NCI-H2029 (cell line): ENCODE measurements at places on chromosomes 5 and 9.

DNA sequence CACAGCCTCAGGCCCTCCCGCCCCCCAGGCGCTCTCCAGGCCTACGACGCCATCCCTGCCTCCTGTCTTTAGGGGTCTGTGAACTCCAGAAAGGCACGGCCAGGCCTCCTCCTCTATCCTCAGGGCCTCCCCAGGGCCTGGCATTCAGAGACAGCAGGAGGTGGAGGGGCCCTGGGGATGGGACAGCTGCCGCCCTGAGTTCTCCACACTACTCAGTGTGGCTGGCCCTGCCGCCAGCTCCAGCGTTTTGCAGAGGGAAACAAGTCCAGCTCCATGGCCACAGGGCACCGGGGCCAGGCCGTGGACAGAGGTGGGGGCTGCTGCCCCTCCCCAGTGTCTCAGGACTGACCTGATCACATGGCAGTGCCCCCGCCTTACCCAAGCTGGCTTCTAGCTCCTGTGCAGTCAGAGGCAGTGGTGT, 16.4 kb downstream of the SH3GLB2 start:
- DNase-seq, result no peak

DNA sequence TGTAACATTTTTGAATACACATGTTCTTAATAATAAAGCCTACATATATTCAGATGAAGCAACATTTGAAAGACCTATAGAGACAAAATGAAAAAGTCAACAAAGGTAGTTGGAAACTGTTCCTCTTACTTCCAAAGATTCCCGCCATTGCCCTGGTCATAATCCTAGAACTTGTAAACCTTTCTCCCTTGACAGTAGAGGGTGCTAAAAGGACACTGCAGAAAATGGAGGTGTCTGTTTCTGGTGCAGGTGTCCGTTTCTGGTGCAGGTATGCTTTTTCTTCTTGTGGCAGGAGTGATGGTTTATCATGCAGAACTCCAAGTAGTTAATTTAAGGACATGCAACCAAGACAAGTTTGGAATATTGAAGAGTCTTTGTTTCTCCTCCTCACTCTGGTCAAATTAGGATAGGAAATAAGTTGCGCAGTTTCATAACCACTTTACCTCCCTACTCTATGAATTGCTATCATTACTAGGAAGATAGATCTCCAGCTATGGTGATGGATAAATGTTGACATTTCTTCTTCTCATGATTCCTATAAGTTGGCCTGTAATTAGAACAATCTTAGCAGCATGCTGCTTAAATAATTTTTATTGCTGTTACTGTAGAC, 56.0 kb upstream of the FAM174A start:
- peak; percentile 63 for DNase-seq

DNA sequence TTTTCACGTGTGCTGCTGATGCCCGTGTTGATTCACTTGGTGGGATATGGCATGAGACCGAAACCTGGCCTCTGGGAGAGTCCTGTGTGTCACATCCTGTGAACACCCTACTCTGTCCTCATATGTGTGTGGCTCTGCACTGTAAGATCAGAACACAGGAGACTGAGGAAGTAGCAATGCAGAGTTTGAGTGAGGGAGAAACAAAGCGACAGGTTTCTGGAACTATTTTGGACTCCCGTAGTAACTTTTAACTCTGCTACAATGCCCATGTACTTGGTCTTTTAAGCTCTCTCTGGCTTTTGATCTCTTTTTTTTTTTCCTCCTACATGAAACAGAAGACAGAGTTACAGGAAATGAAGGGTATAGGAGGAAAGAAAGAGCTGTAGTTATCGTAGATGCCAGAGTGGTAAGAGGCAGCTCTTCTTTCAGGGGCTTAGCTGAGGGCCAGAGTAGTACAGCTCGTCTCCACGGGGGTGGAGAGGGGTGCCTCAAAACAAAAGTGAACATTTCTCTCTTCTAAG, 26.6 kb downstream of the GRAMD2B start:
- DNase-seq, result no peak

GRCh38 chr5:151673421-151673820, 13.3 kb downstream of the SPARC start:
- DNase-seq, result no peak

DNA sequence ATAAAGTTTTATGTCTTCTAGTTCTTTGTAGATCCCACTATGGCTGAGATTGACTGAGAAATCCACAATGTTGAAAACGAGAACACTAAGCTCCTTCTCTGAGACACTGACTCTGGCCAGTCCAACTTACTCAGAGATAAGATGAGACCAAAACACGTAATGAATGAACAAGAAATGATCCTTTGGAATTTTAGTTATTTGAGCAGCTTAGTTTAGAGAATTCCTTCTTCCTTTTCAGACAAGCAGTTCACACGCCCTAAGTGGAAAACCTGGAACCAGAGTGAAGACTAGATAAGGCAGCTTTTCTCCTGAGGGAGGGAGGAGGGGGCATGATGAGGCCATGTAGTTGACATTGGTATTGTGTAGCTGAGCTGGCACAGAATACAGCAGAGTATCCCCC, 139.6 kb downstream of the GABRB2 start:
- no peak for DNase-seq

DNA sequence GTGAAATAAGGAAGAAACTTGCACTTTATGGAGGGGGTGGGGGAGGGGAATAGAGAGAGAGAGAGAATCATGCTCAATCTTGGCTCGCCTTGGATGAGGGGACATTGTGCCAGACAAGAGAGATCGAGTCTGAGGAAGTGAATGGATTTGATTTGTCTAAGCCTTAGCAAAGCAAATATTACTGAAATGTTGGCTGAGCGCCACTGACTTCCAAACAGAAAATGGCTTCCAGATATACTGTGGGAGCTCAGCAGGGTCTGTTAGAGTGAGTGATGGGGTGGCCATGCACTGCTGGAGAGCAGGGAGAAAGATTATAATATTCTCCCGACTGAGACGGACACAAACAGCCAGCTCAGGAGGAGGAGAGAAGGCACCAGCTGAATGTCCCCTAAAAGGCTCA, 34.5 kb downstream of the BRINP1 start:
- DNase-seq, result no peak

DNA sequence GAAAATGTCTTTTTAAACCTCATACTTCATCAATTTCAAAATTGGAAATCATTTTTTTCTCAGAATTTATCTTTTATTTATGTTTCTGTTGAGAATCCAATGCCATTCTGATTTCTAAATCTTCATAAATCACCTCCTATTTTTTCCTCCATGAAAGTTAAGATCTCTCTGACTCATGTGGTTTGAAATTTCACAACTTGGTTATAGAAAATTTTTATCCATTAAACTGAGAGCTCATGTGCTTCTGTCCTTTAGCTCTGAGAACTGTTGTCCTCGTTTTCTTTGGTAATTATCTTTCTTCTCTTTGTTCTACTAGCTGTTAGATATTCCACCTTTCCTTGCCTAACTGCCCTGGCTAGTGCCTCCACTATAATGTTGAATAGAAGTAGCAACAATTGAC, 1.5 kb upstream of the RNF180 start:
- no peak for DNase-seq

DNA sequence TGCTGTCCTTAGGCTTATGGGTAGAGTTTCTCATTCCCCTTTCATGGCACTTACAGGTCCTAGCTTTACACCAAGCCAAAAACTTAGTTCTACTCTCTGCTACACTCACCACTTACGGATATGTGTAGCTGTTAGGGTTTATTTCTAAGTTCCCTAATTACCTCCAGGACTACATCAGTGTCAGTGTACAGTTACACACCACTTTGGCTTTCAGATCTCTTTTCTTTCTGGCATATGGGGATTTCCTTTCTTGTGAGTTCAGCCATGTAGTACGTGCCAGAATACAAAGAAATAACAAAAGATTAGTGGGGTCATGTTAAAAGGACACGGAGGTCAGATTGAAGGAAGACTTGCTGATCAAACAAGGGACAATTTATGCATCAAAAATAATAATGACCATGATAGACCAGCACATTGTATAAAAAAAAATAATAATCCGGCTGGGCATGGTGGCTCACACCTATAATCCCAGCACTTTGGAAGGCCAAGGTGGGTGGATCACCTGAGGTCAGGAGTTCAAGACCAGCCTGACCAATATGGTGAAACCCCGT, 41.8 kb downstream of the LYRM7 start:
- no peak for DNase-seq

DNA sequence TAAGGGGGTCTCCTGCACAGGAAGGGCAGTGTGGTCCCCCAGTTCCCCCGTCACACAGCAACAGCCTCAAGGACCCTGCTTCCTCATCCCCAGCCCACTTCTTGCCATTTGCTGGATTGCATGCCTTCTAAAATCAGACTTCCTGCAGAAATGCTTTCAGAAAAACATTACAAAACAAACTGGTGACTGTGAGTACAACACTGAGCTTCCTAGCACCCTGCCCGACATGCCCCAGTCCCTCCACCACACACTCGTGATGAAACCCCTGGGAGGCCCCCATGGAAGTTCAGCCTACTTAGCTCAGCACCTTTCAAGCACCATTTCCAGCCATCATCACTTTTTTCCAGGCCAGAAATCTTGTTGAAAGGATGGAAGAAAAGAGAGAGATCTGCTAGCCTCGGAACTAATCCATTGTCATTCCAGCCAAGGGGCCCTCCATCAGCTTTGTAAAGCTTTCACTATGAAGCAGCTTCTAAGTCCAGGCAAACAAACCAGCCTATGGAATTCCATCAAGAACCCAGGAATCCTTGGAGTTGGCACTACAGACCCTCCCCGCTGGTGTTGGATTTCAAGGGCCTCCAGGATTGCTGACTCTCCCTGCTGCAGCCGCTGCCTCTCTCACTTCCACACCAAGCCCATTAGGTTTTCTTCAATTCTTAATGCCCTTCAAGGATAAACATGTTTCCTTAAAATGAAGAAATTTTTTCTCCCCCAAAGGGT, 114.6 kb downstream of the C5orf15 start:
- no peak for DNase-seq

DNA sequence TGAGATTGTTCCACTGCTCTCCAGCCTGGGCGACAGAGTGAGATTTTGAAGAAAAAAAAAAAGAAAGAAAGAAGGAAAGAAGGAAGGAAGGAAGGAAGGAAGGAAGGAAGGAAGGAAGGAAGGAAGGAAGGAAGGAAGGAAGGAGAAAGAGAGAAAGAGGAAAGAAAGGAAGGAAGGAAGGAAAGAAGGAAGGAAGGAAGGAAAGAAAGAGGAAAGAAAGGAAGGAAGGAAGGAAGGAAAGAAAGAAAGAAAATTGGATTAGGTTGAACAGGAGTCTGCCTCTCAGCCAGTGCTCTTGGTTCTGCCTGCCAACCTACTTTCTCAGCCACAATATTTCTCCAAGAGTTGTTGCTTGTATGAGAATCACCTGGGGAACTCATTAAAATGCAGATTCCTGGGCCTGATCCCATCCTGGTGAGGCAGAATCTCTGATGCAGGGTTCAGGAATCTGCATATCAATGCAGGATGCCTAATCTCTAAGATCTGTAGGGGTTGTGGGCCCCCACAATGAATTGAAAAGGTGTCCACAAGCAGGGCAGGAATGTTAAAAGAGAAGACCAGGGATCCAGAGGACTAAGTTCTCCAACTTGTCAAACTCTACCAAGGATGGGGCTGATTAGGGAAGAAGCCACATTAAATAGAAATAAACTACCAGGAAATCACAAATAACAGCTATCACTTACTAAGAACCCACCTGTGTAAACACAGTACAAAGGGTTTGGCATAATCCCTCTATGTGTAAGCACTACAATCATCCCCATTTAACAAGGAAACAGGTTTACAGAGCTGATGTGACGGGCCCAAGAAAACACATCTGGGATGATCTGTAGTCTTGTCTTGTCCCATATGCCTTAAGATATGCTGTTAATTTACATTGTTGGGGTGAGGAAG, 23.4 kb upstream of the GALNT10 start:
- peak; percentile 79 for DNase-seq

GRCh38 chr5:179991106-179991505, 80.5 kb downstream of the RNF130 start:
- no peak for DNase-seq

DNA sequence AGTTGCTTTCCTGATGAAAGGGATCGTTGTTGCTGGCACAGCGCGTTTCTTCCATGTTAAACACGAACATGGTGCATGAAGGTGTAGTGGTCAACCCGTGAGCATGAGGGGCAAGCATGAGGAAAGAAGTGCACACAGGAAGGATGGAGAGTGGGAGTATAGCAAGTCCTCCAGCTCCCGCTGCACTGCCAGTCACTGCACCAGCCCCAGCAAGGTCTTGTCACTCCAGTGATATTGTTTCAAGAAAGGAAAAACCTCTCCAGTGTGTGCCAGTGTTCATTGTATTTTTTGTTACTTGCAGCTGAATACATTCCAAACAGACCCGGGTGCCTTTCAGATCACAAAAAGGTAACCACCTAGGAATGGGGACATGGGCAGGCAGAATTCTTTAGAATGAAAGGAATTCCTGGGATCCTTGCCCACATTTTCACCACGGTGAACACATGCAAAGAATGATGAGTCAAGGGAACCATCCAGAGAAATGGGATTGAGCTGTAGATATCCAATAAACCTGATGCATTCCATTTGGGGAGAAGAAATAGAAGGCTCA, 186.3 kb downstream of the AOPEP start:
- no peak for DNase-seq

DNA sequence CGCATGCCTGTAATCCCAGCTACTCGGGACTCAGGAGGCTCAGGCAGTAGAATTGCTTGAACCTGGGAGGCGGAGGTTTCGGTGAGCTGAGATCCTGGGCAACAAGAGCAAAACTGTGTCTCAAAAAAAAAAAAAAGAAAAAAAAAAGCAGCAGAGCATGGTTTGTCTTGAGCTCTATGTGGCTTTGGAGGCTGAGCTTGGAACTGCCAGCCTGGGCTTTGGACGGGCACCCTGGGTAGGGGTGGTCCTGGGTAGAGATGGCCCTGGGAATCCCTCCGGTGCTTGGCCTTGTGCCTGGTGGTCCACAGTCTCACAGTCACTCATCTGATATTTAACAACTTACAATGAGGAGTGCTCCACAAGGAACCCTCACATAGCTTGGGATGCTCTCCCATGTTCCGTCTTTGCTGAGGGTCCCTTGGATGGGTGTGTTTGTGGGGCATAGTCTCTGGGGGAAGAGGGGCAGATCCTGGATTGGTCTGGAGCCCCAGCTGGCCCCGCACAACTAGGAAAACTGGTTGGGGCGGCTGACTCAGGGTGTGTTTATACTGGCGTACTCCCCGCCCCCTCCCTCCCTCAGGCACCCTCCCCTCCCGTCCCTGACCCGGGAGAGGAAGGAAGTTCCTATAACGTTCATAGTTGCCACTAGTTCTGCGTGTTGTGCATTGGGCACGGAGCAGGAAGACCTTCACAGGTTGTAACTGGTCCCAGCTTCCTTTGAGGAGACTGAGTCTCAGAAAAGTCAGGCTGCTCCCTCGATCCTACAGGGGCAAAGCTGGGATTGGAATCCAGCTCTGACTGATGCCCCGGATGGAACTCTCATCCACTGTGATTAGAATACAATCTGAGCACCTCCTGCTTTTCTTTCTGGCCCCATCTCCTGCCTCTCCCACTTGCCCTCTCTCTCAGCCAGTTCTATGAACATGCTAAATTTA, 11.2 kb downstream of the IER5L start:
- peak; percentile 46 for DNase-seq

DNA sequence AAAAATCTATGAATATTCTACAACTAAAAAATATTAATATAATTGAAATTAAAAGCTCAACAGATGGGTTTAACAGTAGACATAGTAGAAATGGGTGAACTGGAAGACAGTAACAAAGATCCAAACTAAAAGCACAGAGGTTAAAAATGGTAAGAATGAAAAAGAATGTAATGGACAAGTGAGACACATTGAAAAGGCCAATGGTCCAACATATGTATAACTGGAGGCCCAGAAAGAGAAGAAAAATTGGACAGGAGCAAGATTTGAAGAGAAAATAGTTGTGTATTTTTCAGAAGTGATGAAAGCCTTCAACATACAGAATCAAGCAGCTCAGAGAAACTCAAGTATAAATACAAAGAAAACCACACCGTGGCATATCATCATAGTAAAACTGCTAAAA, 58.6 kb downstream of the PCDHGC5 start:
- no peak for DNase-seq

- no peak for DNase-seq
Measured at GRCh38 chr9:17057729-17058128, 77.1 kb upstream of the CNTLN start.
